B cell (primary cell): ENCODE measurements at places on chromosomes 3 and 15.

GRCh38 chr15:92538115-92538514 lies 117.5 kb downstream of the FAM174B start:
- DNase-seq = no peak

GRCh38 chr15:49964061-49964460 lies 155.0 kb downstream of the ATP8B4 start:
- no peak for DNase-seq

- DNase-seq = peak; percentile 86
Observed at GRCh38 chr3:5057857-5058324, 64.2 kb upstream of the ARL8B start.

DNA sequence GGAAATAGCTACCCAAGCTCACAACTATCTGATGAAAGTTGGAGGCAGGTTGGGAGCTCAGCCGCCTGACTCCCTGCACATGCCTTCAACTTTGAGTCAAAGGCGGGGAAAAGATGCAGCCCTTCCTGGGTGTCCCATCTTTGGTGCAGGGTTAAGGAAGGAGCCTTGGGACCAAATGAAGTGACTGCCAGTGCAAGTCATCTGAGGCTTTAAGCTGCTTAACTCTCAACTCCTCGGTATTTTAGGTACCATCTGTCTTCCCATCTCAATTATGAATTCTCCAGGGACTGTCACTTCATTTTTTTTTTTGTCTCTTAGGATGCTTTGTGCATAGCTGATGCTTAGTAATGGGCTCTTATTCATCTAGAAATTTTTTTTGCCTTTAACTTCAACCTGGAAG lies 408.8 kb upstream of the C2CD4B start:
- DNase-seq = no peak

GRCh38 chr3:115784739-115785536 lies 161.6 kb downstream of the GAP43 start:
- DNase-seq = no peak
